ENCODE measurements at places on chromosomes 5 and 9. TPM values are rescaled to one million over a fixed set of nuclear protein-coding genes. Genes with fewer than 3 reads are reported as not detected.
A peak's percentile ranks its signal among the peaks of the same experiment; 100 is the strongest.

DNA sequence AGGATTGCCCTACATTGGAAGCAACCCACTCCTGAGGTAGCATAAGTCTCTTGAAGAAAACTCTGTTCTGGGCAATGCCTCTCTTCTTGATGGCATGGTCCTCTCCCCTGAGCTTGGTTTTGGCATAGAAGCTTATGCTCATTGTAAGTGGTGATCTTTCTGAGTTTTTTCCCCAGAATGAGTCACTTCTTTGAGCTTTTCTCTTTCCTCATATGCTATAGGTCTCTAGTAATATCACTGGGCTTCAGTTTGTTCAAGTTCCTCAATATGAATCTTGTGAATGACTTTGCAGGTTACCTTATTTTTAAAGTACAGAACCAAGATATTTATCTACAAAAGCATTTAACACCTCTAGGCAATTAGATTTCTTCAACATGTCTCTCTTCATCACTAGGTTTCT is 76.5 kb upstream of the ATG10 start:
- no peaks in the 10 kb centered on the region for H3K27me3 ChIP-seq
- no peak overlapping the region for H3K27ac ChIP-seq
- H3K4me3 ChIP-seq: no peak overlapping the region
- H3K4me1 ChIP-seq: no peaks in the 10 kb centered on the region
- DNase-seq: no peak

DNA sequence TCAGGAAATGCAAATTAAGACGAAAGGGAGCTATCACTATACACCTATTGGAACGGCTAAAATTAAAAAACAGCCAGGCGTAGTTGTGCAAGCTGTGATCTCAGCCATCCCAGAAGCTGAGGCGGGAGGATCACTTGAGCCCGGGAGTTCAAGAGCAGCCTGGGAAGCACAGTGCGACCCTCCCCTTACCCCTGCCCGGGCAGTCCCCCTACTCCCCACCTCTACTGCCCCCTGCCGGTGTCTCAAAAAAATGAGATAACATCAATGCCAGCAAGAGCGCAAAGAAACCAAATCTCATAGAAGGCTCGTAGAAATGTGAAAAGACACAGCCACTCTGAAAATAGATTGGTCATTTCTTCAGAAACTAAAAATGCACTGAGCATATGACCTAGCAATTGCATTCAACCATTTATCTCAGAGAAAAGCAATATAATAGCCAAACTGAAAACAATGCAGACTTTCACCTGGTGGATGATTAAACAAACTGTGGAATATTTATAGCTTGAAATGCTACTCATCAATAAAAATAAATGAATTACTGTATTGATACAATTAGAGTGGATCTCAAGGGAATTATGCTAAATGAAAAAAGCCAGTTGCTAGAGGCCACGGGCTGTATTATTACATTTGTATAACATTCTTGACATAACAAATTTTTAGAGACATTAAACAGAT is 20.6 kb downstream of the OR2V2 start:
- no peak overlapping the region for H3K4me3 ChIP-seq
- H3K27me3 ChIP-seq: no peaks in the 10 kb centered on the region
- no peak for DNase-seq
- no peaks in the 10 kb centered on the region for H3K4me1 ChIP-seq

GRCh38 chr5:131983244-131983771 is 28.1 kb downstream of the ACSL6 start:
- no peaks in the 10 kb centered on the region for H3K4me1 ChIP-seq
- DNase-seq: no peak
- no peak overlapping the region for H3K4me3 ChIP-seq
- no peak overlapping the region for H3K27ac ChIP-seq

DNA sequence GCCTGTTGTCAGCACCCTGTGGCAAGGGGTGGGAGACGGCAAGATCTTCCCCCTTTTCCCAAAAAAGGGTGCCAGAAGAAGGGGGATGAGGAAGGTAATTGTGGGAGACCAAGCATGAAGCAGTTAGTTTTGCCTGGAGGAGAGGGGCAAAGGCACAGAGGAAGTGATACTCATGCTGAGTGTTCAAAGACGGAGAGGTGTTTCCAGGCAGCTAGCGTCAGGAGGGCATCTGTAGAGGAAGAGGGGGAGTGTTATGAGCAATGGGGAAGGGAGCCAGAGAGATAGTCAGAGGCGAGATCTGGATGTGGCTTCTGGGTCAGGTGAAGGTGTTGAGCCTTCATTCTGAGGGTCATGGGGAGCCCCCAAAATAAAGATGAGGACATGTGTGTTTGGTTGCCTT is 26.9 kb upstream of the ADAM19 start:
- H3K27me3 ChIP-seq: no peaks in the 10 kb centered on the region
- no peak overlapping the region for H3K27ac ChIP-seq
- H3K4me3 ChIP-seq: no peak overlapping the region
- H3K4me1 ChIP-seq: no peaks in the 10 kb centered on the region
- no peak for DNase-seq

GRCh38 chr5:27969157-27969556 is 930.8 kb upstream of the CDH9 start:
- no peak overlapping the region for H3K4me3 ChIP-seq
- DNase-seq: no peak
- no peak overlapping the region for H3K27ac ChIP-seq

- H3K4me3 ChIP-seq: peak overlapping the region; percentile 83
- H3K4me1 ChIP-seq: no peaks in the 10 kb centered on the region
- H3K27me3 ChIP-seq: no peaks in the 10 kb centered on the region
- no peak overlapping the region for H3K27ac ChIP-seq
- H3K36me3 ChIP-seq: no peaks in the 10 kb centered on the region
- DNase-seq: peak; percentile 74
These were observed 124.2 kb downstream of the TMEM161B start for GRCh38 chr5:88144219-88145001.

- no peaks in the 10 kb centered on the region for H3K27me3 ChIP-seq
- no peaks in the 10 kb centered on the region for H3K4me1 ChIP-seq
- DNase-seq: no peak
These were observed 79.7 kb downstream of the FRMD3 start for GRCh38 chr9:83458530-83458929.

DNA sequence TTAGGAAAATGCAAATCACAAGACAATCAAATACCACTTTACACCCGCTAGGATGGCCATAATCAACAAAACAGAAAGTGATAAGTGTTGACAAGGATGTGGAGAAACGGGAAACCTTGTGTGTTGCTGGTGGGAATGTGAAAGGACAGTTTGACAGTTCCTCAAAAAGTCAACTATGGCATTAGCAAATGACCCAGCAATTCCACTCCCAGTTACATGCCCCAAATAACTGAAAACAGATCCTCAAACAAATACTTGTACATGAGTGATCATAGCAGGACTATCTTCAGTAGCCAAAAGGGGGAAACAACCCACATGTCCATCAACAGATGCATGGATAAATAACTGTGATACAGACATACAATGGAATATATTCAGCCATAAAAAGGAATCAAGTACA is 21.2 kb downstream of the RASGEF1C start:
- H3K27me3 ChIP-seq: no peaks in the 10 kb centered on the region
- no peak overlapping the region for H3K27ac ChIP-seq
- no peak for DNase-seq
- H3K4me1 ChIP-seq: no peaks in the 10 kb centered on the region
- H3K36me3 ChIP-seq: no peaks in the 10 kb centered on the region

- no peaks in the 10 kb centered on the region for H3K27me3 ChIP-seq
- peaks cover 1% of the 10 kb centered on the region for H3K4me1 ChIP-seq
- H3K4me3 ChIP-seq: no peak overlapping the region
- DNase-seq: no peak
- H3K27ac ChIP-seq: no peak overlapping the region
These were observed 35.0 kb upstream of the LIFR start for GRCh38 chr5:38591523-38591849.

DNA sequence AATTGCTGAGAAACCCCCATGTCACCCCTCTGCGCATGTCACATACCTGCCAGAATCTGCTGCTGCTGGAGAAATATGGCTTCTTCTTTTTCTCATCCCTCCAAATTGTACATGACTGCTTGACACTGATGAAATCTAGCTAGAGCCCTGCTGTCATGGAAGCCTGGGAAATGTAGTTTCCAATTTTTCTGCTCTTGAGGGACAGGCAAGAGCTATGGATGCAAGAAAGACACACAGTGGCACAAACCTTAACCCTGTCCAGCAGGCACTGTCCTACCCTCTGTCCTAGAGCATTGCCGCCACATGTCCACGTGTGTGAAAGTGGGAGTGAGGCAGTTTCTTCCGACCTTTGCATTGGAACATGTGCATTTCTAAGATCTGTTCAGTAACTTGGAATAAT is 255.5 kb upstream of the SEMA6A start:
- H3K27ac ChIP-seq: no peak overlapping the region
- no peaks in the 10 kb centered on the region for H3K4me1 ChIP-seq
- no peaks in the 10 kb centered on the region for H3K36me3 ChIP-seq
- DNase-seq: no peak
- H3K4me3 ChIP-seq: no peak overlapping the region

DNA sequence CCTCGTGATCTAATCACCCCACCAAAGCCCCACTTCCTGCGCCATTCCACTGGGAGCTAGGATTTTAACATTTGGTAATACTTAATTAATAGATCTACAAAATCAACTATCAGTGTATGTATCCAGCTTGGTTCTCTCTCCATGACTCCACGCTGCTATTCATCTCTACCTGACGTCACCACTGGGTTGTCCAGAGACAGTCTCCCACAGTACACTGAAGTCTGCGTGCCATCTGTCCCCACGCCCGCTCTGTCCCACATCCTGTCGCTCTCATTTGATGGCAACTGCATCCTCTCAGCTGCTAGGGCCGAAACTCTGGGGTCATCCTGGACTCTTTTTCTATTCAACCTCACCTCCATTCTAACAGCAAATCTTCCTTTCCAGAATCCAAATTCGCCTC is 53.2 kb downstream of the ANKRD33B start:
- no peak for DNase-seq
- H3K4me1 ChIP-seq: no peaks in the 10 kb centered on the region
- no peak overlapping the region for H3K27ac ChIP-seq

- H3K27ac ChIP-seq: no peak overlapping the region
- no peak for DNase-seq
- no peak overlapping the region for H3K4me3 ChIP-seq
- no peaks in the 10 kb centered on the region for H3K36me3 ChIP-seq
- no peaks in the 10 kb centered on the region for H3K4me1 ChIP-seq
These were observed 33.8 kb downstream of the CHSY3 start for GRCh38 chr5:129938077-129938476.

- H3K4me3 ChIP-seq: peak within 1 kb of the TSS; percentile 65
- H3K36me3 ChIP-seq: no peaks in the 10 kb centered on the region
- no peaks in the 10 kb centered on the region for H3K4me1 ChIP-seq
- DNase-seq: peak; percentile 99
- peak within 1 kb of the TSS; percentile 80 for H3K27ac ChIP-seq
These were observed at the start of gene RIMOC1 for GRCh38 chr5:41903892-41904799. Gene RIMOC1 (plus strand): TSS chr5:41904344. CDS start chr5:41904368, 24 bp downstream.

DNA sequence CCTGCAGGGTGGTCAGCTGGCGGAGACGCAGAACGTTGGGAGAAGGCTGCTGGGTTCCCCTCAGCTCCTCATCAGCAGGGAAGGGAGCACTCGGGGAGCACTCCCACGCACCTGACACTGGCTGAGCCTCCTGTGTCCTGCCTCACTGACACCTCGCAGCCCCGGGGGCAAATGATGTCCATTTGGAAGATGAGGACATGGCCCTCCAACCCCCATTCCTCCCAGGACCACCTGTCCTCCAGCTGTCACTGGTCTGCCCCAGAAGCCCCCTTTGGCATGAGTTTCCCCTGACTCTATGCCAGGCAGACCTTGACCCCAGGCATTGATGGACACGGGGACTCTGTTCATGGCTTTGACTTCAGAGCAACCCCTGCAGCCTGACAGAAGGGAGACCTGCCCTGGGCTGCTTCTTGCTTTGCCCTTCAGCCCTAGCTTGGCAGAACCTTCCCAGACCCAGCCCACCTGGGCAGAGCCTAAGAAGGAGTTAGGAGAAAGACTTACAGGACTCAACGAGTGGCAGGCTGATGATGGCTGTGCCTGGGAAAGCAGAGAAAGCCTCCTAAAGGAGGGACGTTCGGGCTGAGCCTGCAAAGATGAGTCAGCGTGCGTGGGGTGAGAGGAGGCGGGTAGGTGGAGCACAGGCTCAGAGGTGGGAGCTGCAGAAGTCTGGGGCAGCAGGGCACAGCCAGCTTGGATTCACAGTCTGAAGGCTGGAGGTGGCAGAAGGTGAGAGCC is 90.6 kb downstream of the LMX1B start:
- no peaks in the 10 kb centered on the region for H3K4me1 ChIP-seq
- H3K27me3 ChIP-seq: no peaks in the 10 kb centered on the region

DNA sequence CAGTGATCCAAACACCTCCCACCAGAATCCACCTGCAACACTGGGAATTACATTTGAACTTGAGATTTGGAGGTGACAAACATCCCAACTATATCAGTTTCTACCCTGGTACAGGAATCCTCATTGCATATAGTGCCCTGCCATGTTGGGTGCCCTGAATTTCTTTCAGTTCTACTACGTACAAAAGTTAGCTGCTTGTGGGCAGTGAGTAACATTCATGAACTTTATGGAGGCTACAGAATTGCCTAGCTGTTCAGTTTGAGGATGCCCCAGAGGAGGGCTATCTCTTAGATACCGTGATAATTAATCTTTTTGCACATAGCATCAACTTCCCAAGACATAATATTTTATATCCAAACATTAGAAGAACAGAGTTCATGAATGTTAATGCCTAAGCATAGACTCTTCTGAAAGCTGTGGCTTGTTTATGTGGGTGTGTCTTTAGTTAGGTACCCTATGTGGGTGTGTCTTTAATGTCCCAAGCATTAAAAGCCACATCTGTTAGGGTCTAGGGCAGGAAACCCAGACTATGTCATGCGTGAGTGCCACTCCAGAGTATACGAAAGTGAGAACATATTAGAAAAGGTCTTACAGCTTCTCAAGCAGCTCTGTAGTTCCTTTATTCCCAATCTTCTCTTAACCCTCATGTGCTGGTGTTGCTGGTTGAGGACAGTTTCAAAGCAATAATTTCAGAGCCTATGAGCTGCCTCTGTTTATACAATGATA is 47.0 kb upstream of the CHD1 start:
- DNase-seq: no peak
- no peak overlapping the region for H3K4me3 ChIP-seq
- H3K27ac ChIP-seq: no peak overlapping the region
- H3K27me3 ChIP-seq: no peaks in the 10 kb centered on the region

Gene UGT3A2
- total RNA-seq: not detected

Gene PCDHB11
- total RNA-seq: 8.1 TPM

Gene CDHR2
- not detected for total RNA-seq

Gene POU5F2
- 5.1 TPM for total RNA-seq

Gene GIN1
- 7.0 TPM for total RNA-seq

Data from aorta (tissue), 5 donors.